ENCODE measurements at places on chromosomes 1 and 21.

DNA sequence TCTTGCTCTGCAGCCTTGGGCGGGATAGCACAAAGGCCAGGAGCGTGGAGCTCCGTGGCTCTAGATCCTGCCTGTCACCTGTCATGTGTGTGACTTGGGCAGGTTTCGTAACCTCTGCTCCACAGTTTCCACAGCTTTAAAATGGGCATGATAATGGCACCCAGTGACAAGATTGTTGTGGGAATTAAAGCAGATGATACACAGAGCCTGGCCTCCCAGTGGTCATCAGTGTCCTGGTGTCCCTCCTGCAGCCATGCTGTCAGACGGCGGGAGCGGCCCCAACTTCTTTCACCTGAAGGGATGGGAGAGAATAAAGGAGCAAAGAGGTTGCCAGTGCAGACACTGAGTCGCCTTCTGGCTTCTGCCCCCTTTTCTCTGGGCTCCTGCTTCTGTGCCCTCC, 61.5 kb downstream of the SLC37A1 start:
- DNase-seq: no peak

GRCh38 chr1:41286992-41287391, 44.9 kb upstream of the SCMH1 start:
- no peak for DNase-seq

DNA sequence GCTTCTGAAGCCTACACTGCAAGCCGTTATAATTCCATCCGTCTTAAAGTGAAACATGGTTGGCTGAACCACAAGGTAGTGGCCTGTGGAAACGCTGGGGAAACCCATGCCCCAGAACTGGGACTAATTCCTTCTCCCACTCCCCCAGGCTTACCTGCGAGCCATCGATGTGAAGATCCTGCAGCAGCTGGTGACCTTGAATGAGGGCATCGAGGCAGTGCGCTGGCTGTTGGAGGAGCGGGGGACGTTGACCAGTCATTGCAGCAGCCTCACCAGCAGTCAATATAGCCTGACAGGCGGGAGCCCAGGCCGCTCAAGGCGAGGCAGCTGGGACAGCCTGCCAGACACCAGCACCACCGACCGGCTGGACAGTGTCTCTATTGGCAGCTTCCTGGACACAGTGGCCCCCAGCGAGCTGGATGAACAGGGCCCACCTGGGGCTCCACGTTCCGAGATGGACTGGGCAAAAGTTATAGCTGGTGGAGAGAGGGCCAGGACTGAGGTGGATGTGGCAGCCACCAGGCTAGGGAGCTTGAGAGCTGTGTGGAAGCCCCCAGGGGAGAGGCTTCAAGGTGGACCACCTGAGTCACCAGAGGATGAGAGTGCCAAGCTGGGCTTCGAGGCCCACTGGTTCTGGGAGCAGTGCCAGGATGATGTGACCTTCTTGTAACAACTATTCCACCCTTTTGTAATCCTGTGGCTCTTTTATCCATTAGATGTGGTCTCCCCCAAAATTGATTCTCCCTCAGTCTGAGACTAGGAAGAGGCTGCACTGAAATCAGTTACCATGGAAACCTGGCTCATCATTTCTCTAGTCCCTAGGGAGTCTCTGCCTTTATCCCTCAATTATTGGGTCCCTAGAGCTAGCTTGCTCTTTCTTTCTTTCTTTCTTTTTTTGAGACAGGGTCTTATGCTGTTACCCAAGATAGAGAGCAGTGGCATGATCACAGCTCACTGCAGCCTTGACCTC, 16.7 kb downstream of the LURAP1 start:
- DNase-seq: no peak

DNA sequence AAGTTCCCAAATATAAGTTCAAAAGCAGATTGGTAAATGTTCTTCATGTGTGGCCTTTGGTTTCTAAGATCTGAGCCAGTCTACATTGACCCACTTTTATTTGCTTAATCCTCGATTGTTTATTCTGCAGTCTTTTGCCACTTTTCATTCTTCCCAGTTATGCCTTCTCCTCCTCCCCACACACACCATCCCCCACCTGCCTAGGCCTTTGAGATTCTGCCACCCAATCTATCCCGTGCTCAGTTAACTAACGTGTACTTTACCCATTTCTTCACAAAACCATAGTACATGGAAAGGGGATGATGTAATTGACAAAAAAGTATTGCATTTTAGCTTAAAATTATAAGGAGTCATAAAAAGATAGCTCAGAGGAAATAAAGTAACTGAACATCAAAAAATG, 3.7 kb downstream of the CFH start:
- DNase-seq: no peak

GRCh38 chr1:218304281-218305039, 19.4 kb downstream of the RRP15 start:
- DNase-seq: no peak

GRCh38 chr1:167668108-167668507, 38.1 kb downstream of the RCSD1 start:
- DNase-seq: no peak

DNA sequence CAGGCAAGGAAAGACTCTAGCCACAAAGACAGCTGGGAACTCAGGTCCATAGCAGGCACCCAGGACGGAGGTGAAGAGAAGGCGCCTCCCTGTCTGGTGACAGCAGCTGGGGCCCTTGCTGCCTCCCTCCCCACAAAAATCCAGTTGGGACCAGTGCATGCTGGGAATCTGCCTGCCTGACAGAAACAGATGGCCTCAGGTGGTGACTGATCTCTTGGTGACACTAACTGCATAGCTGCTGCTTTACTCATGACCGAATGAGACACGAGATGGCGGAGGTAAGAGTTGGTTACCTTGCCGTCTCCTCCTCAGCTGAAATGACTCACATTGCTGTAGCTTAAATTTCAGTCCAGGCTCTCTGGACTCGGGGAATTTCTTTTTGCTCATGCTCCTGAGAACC, 130.3 kb downstream of the FGGY start:
- no peak for DNase-seq

- no peak for DNase-seq
Measured at GRCh38 chr1:43874716-43875115, 58.9 kb upstream of the ARTN start.

DNA sequence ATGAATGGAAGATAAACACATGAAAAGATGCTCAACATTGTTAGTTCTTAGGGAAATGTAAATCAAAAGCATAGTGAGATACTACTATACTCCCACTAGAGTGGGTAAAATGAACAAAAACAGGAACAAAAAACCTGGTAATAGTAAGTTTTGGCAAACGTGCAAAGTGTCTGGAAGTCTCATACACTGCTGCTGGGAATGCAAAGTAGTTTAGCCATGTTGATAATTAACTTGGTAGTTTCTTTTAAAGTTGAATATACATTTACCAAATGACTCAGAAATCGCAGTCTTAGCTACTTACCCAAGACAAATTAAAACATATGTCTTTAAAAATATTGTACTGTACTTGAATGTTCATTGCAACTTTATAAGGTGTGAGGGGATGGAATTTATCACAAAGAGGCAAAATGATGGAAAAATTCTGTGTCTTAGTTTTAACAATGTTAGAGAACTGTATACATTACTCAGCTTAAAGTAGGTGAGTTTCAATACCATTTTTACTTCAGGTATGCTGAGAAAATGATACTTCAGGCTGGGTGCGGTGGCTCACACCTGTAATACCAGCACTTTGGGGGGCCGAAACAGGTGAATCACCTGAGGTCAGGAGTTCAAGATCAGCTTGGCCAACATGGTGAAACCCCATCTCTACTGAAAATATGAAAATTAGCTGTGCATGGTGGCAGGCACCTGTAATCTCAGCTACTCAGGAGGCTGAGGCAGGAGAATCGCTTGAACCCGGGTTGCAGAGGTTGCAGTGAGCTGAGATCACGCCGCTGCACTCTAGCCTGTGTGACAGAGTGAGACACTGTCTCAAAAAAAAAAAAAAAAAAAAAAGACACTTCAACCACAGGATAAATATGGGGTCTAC, 102.3 kb downstream of the PDE4B start:
- no peak for DNase-seq

DNA sequence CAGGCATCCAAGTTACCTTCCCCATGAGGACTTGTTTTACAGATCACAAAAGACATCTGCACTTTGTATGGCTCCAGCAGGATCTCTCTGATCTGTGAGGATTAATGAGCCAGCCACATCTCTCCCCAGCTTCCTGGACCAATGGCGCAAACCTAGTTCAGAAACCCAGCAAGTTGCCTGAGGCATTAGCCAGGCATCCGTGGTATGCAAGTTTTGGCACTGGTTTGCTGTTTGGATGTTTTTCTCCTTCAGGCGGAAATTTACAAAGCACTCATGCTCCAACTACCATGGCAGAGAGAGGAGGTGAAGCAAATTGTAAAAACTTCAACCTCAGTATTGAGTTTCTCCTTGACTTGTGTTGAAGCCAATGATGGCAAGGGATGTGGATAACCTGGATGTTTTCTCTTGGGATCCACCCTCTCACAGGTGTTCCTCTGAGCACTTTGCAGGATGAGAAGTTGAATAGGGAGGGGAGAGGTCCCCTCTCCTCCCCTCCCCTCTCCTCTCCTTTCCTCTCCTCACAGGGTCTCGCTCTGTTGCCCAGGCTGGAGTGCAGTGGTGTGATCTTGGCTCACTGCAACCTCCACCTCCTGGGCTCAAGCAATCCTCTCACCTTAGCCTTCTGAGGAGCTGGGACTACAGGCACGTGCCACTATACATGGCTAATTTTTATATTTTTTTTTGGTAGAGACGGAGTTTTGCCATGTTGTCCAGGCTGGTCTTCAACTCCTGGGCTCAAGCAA, 25.6 kb upstream of the ENO1 start:
- DNase-seq: no peak

DNA sequence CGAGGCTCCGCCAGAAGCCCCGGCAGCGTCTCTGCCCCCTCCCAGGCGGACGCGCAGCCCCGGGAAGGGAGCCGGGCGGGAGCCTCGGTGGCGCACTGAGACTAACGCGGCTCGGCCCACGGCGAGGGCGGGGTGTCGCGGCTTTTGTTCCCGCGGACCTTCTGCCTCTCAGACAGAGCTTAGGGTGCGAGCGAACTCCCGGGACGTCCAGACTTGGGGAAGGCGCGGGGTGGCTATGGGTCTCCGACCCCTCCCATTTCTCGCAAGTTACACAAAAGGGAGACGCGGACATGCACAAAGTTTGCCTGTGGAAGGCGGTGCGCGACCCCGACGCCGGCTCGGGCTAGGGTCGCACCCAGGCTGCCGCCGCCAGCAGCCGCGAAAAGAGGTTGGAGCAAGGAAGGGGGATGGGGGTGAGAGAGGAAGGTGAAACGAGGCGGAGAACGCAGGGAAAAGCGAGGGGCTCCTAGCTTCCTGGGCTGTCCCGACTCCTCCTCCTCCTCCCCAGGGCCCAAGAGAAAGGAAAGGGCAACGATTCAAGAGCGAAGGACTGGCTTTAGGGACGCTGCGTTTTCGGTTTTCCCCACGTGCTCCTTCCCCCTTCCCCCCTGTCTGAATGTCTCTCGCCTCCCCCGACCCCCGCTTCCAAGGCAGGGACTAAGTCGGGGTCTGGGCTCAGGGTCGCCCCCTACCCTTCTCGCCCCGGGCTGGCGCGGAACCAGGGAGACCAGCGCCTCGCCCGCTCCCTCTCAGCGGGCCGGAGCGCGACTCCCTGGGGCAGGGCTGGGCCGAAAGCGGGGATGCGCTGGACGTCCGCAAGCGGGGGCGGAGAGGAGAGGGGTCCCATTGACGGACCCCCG, 729 bp downstream of the APP start:
- DNase-seq: no peak

GRCh38 chr1:27391511-27392095, 819 bp upstream of the GPR3 start:
- no peak for DNase-seq

GRCh38 chr1:112548547-112548946, 39.8 kb downstream of the WNT2B start:
- DNase-seq: no peak

GRCh38 chr1:89732643-89733222, 88.1 kb upstream of the LRRC8D start:
- DNase-seq: no peak

- DNase-seq: no peak
Measured at GRCh38 chr1:18711536-18712251, 81.0 kb downstream of the PAX7 start.

GRCh38 chr1:158286941-158287346, 2.8 kb upstream of the CD1C start:
- no peak for DNase-seq

DNA sequence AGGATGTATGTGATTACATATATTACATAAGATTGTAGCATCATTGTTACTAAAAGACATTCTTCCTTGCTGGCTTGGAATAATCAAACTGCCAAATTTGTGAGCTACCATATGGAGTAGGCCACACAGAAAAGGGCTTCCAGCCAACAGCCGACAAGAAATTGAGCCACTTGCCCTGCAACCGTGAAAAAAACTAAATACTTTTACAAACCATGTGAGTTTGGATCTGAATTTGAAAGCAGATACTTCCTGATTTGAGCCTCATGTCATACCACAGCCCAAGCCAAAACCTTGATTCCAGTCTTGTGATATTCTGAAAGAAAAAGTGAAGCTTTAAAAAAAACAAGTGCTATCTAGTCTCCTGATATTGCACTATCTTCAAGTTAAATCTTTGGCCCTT, 55.6 kb upstream of the PRMT6 start:
- DNase-seq: no peak

DNA sequence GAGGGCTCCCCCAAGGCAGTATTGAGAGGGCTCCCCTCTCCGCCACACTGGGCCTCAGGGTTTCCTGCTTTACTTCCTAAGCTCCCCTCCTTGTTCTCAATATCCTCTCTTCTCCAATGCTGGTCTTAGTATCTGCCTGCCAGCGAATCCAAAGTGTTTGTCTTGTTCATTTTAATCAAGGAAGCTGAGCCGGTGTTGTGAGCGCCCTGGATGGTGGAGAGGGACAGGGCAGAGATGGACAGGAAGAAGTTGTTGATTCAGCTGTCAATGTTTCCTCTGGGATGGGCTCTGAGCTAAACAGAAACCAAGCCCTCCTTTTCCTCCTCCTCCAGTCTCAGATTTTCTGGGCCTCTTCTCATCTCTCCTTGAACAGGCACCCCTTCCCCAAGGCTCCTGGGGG, 5.4 kb downstream of the OLFML3 start:
- no peak for DNase-seq

DNA sequence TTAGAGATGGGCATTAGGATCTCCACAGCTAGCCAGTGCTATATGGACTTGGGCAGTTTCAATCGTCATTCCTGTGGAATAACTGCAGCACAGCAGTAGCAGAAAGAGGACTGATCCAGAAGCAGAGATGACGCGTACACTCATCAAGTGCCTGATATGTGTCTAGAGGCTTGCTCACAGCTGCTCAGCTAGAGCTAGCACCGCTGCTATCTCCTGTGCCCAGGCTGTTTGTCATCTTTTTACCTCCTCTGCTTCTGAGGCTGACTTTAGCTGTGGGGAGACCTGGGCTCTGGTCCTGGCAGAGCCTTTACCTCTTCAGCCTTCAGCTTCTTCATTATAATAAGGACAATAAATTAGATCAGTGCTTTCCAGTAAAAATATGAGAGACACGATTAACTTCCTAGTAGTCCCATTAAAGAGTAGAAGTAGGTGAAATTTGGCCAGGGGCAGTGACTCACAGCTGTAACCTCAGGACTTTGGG, 5.3 kb downstream of the TENT5C start:
- no peak for DNase-seq

DNA sequence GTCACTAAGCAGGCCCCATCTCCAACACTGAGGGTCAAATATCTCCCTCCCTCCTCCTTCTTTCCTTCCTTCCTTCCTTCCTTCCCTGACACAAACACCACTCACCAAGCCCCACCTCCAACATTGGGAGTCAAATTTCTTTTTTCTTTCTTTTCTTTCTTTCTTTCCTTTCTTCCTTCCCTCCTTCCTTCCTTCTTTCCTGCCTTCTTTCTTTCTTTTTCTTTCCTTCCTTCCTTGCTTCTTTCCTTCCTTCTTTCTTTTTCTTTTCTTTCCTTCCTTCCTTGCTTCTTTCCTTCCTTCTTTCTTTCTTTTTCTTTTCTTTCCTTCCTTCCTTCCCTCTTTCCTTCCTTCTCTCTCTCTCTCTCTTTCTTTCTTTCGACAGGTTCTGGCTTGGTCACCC, 79.2 kb upstream of the ETS2 start:
- no peak for DNase-seq
